ENCODE measurements at places on chromosomes 2 and 18. TPM values are rescaled to one million over a fixed set of nuclear protein-coding genes. Genes with fewer than 3 reads are reported as not detected.

ROCK1 gene
- 67.5 TPM for total RNA-seq

DNA sequence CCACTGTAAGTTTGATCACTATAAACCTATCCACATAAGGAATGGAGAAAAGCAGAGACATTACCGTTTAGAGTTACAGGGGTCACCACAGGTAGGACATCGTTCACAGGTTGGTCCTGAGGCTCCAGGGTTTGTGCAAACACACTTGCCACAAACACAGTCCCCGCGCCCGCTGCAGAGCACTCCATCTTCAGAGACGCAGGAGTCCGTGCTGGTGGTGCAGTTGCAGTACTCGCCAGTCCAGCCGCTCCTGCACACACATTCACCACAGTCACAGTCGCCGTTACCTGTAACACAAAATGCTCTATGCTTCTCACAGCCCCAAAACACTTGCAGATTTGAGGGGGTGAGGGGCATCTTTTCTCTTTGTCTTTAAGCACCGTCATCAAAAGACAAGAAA, 63.9 kb upstream of the PLA2R1 start:
- no peak overlapping the region for H3K27ac ChIP-seq
- no peaks in the 10 kb centered on the region for H3K4me1 ChIP-seq
- no peaks in the 10 kb centered on the region for H3K36me3 ChIP-seq
- no peak overlapping the region for H3K4me3 ChIP-seq
- peaks cover 17% of the 10 kb centered on the region for H3K27me3 ChIP-seq

DNA sequence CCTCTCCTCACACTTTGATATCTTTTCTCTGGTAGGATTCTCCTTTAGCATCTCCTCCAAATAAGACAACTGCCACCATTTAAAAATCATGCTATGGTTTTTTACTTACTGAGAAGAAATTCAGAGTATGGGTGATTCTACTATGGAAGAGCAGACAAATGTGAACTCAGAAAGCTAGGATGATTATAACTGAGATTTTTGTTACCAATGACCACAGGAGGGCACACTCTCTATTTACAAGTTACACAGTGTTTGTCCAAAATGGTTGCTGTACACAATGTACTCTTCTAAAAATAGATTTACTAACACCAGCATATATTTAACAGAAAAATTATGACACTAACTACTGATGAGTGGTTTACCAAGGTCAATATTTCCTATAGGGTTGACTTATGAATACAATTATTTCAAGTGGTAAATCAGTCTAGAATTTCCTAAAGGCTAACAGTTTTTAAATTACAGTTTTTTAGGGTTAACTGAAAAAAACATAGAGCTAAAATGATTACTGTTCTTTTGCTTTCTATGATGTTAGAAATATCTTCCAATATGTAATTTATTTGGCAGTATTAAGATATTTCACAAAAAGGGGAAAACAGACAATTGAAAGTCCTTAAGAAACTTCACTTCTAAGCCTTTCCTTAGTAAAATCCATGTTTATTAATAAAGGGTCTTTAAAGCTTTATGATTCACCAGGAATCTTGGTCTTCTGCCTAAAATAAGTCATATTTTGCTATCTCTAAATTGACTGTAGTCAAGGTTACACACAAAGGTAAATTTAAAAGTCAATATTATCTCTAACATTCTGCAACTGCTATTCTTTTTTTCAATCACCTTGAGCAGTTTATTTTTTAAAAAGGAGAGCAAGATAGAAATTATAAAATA, 57.2 kb downstream of the MAP4K3 start:
- peaks cover 6% of the 10 kb centered on the region for H3K36me3 ChIP-seq
- peaks cover 43% of the 10 kb centered on the region for H3K4me1 ChIP-seq
- DNase-seq: no peak

GRCh38 chr2:181457121-181457740, at the start of gene ITGA4:
Gene ITGA4 (plus strand): TSS chr2:181457386. CDS start chr2:181457655, 269 bp downstream.
- H3K36me3 ChIP-seq: peaks cover 5% of the 10 kb centered on the region
- H3K27me3 ChIP-seq: no peaks in the 10 kb centered on the region
- peak within 1 kb of the TSS; percentile 95 for H3K27ac ChIP-seq
- peak within 1 kb of the TSS; percentile 95 for H3K4me3 ChIP-seq

DNA sequence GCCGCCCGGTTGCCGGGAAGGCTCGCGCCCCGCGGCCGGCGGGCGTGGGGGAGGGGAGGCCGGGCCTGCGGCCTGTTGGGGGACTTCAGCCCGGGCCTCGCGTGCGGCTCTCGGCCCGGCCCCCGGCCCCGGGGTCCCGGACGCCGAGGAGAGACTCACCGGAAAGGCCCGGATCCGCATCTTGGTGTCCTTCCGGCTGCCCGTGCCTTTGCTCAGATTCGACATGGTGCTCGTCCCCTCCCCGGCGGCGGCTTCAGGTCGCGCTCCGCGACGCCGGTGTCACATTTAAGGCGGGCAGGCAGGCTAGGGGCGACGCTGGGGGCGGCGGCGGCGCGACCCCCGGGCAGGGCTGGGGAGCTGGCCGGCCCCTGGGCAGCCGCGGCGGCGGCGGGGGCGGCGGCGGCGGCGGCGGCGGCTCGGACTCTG, 365 bp downstream of the CUL3 start:
- H3K4me3 ChIP-seq: peak overlapping the region; percentile 87
- DNase-seq: peak; percentile 74
- peaks cover 44% of the 10 kb centered on the region for H3K4me1 ChIP-seq
- H3K36me3 ChIP-seq: peaks cover 12% of the 10 kb centered on the region

GRCh38 chr2:218209078-218209477, 7.9 kb upstream of the ARPC2 start:
- H3K27me3 ChIP-seq: no peaks in the 10 kb centered on the region
- no peak overlapping the region for H3K4me3 ChIP-seq
- no peak for DNase-seq
- peaks cover 8% of the 10 kb centered on the region for H3K36me3 ChIP-seq
- no peaks in the 10 kb centered on the region for H3K4me1 ChIP-seq

DCDC2C gene
- not detected for total RNA-seq

IL37 gene
- total RNA-seq: not detected

DNA sequence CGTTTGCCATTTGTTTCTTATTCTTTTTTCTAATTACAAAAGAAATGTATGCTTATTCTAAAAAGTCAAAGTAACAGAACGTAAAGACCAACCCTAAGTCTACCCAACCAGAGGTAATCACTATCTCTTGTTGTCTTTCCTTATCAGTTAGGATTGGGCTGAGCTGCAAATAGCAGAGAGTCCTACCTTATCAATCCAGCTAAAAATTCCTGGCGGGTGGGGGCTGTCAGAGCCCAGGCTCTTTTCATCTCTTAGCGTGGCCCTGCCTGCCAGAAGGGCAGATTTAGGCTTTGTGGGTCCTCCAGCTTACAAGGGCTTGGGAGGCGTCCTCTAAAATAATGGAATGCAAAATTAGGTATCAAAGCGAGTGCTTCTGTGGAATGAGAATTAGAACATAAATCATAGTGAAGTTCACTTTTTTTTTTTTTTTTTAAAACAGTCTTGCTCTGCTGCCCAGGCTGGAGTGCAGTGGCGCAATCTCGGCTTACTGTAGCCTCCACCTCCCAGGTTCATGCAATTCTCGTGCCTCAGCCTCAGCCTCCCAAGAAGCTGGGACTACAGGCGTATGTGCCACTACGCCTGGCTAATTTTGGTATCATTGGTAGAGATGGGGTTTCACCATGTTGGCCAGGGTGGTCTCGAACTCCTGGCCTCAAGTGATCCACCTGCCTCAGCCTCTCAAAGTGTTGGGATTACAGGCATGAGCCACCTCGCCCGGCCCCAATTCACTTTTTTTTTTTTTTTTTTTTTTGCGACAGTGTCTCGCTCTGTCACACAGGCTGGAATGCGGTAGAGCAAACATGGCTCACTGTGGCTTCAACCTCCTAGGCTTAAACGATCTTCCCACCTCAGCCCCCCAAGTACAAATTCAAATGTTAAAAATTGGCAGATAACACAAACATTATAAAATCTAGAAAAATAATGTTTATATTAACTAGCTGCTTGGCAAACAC, 57.4 kb upstream of the B3GNT7 start:
- no peaks in the 10 kb centered on the region for H3K36me3 ChIP-seq
- H3K27ac ChIP-seq: no peak overlapping the region
- no peaks in the 10 kb centered on the region for H3K27me3 ChIP-seq
- no peaks in the 10 kb centered on the region for H3K4me1 ChIP-seq

DNA sequence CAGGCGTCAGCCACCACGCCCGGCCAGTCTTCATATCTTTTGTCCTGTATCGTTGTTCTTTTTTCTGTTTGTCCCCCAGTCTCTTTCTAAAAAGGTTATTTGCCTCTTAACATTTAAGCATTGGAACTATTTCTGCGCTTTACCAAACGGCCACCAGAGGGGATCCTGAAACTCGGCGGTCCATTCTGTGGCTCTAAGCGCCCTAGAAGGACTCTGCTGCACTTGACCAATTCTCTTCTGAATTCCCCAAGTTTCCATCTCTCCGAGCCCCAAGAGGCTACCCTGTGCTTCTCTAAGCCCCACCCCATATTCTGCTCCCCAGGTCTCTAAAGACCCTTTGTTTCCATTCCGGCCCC, 33.1 kb upstream of the REG3G start:
- peaks cover 13% of the 10 kb centered on the region for H3K36me3 ChIP-seq
- peaks cover 31% of the 10 kb centered on the region for H3K27me3 ChIP-seq
- H3K27ac ChIP-seq: no peak overlapping the region
- H3K4me1 ChIP-seq: no peaks in the 10 kb centered on the region
- DNase-seq: no peak

TUBA4B gene
- total RNA-seq: not detected

LIPG gene
- 0.12 TPM for total RNA-seq

DNA sequence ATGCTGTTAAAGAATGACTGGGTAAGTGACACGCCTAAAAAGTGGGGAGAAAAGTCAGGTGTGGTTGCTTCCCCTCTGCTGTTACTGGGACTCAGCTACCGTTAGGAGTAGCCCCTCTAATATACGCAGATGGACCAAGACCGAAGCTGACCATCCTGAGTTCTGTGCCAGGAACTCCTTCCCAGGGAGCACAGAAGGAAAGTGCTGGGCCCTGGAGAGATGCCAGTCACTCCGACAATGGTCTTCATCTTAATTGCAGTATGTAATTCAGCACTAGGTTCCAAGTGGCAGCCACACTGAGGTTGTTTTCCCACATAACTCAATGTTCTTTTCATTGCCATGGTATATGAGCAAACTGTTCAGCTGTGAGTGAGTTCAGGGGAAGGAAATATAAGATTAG, 19.6 kb upstream of the TMEM200C start:
- no peaks in the 10 kb centered on the region for H3K4me1 ChIP-seq
- H3K4me3 ChIP-seq: no peak overlapping the region
- no peak overlapping the region for H3K27ac ChIP-seq
- DNase-seq: no peak
- H3K36me3 ChIP-seq: no peaks in the 10 kb centered on the region
- H3K27me3 ChIP-seq: peaks cover 29% of the 10 kb centered on the region

GRCh38 chr18:75107196-75107930, 101.6 kb downstream of the PTGR3 start:
- DNase-seq: no peak
- no peak overlapping the region for H3K4me3 ChIP-seq
- no peaks in the 10 kb centered on the region for H3K4me1 ChIP-seq
- no peaks in the 10 kb centered on the region for H3K36me3 ChIP-seq
- H3K27me3 ChIP-seq: no peaks in the 10 kb centered on the region

DNA sequence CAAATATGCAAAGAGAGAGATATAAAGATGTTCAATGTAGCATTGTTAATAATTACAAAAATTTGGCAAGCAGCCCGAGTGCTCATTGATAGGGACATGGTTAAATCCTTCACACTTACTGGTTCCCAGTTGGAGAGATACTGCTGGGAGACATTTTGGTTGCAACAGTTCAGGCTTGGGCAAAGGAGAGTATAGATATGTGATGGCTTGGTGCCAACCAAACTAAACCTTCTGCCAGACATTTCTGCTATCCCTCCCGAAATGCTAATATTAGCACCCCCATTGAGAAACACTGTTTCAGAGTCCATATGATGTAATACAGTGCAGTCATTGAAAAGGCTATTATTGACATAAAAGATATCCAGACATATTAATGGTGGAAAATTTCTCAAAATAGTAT, 11.5 kb downstream of the GEN1 start:
- DNase-seq: no peak
- H3K27ac ChIP-seq: no peak overlapping the region
- no peak overlapping the region for H3K4me3 ChIP-seq
- H3K27me3 ChIP-seq: no peaks in the 10 kb centered on the region

DNA sequence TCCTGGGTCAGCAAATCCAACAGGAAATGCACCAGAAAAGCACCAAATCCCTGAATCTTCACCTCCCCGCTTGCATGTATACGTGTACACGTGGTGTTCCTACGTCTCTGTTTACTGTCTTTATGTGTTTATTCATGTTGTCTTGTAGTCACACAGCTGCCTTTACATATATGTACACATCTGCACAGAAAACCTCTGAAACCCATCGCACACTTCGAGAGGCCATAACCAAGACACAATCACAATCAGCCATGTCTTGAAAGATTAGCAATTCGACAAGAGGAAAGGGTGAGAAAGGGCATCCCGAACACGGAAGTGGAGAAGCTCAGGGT, 98.1 kb downstream of the PLB1 start:
- H3K36me3 ChIP-seq: no peaks in the 10 kb centered on the region
- H3K4me1 ChIP-seq: peaks cover 21% of the 10 kb centered on the region
- H3K4me3 ChIP-seq: peak overlapping the region; percentile 67
- peak overlapping the region; percentile 91 for H3K27ac ChIP-seq
- H3K27me3 ChIP-seq: no peaks in the 10 kb centered on the region
- DNase-seq: no peak

GRCh38 chr2:31129375-31130171, 8.7 kb downstream of the GALNT14 start:
- no peaks in the 10 kb centered on the region for H3K4me1 ChIP-seq
- no peaks in the 10 kb centered on the region for H3K36me3 ChIP-seq
- peaks cover 23% of the 10 kb centered on the region for H3K27me3 ChIP-seq
- DNase-seq: no peak
- no peak overlapping the region for H3K4me3 ChIP-seq
- no peak overlapping the region for H3K27ac ChIP-seq

GRCh38 chr18:58231930-58232329, 187.9 kb downstream of the NEDD4L start:
- H3K36me3 ChIP-seq: no peaks in the 10 kb centered on the region
- no peaks in the 10 kb centered on the region for H3K27me3 ChIP-seq
- H3K4me3 ChIP-seq: no peak overlapping the region
- DNase-seq: no peak

- H3K4me1 ChIP-seq: peaks cover 12% of the 10 kb centered on the region
- H3K27me3 ChIP-seq: peaks cover 31% of the 10 kb centered on the region
Observed at GRCh38 chr2:217011576-217011975, 151.7 kb upstream of the TNP1 start.

DNA sequence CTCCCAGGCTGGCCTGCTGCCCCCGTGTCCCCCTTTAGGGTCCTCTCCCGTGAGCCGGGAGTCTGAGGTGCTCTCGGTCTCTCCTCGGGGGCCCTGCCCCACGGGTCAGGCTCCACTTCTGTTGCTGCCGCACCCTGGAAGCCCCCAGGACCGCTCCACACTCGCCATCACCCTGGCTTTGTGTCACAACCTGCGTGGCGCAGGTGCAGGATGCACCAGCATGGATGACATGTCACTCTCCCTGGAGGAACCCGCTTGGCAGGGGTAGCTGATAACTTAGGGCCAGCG, 10.8 kb upstream of the ARHGEF4 start:
- H3K4me1 ChIP-seq: peaks cover 30% of the 10 kb centered on the region
- peaks cover 27% of the 10 kb centered on the region for H3K27me3 ChIP-seq
- no peak overlapping the region for H3K4me3 ChIP-seq
- no peaks in the 10 kb centered on the region for H3K36me3 ChIP-seq
